ENCODE measurements at places on chromosomes 12 and 14.

GRCh38 chr14:22285991-22286390 lies 303.0 kb downstream of the DAD1 start:
- DNase-seq: no peak

DNA sequence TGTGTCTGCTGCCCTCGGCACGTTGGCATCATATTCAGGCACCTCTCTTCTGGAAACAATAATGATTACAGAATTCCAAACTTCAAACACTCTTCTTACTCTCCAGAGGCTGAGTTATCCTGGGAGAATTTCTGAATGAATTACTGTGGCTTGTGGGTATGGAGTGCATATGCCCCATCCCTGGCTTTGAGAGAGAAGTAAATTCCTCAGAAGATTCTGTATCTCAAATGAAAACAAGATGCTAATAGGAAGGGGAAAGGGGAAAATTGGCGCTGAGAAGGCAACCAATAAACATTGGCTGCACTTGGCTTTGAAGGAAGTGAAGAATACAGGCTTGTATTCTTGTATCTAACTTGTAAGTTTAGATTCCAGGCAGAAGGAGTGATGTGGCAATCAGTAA lies 132.0 kb upstream of the NOVA1 start:
- no peak for DNase-seq

DNA sequence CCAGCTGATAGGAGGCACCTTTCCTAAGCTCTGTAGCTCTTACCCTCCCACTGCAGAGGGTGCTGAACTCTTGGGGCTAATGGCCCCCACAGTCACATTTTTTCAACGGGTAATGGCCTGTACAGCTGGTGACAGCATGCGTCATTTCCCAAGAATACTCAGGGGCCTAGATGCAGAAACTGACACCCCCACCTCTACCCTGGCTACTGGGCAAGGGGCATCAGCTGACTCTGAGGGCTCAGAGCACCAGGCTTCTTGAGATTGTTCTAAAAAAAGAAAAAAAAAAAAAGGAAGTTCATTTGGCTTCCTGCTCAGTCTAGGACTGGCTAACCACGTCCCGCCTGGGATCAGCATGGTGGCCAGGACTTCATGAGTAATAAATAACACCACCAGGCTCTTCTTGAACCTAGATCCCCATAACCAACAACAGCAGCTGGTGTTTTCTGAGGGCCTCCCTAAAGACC lies 35.2 kb downstream of the ZFP36L1 start:
- DNase-seq: no peak

DNA sequence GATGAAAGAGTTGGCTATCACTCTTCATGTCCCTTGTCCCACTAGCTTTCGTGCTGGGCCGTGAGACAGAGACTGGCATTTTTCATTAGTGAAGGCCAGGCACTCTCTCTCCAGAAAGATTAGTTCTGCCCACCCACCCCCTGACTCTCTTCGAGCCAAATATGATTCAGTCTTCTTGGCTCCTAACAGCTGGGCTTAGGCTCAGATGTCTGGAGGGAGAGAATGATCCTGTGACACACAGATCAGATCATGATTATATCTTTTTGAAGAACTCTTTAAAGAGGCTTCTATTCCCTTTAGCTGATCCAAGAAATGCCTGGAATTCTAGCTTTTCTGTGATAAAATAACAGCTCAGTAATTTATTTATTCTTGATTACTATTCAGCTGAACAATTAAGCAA lies 5.2 kb upstream of the GNG2 start:
- no peak for DNase-seq

- no peak for DNase-seq
Observed at GRCh38 chr12:13175499-13175898, 21.0 kb upstream of the EMP1 start.
